NCI-H1930 (cell line): ENCODE measurements at places on chromosomes 4 and X.

DNA sequence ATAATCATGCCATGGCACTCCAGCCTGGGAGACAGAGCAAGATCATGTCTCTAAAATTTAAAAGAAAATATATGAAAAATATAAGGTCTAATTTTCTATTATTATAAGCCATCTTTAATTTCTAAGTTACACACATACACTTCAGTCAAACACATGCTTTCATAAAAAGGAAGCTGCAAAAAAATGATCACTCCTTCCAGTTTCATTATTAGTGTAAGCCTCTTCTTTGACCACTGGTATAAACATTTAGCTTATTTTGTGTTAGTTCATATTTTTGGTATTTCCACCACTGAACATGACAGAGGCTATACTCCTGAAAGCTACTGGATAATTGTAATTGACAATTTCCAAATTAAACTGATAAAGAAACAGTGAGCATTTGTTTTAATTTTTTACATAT lies 163.3 kb upstream of the USP38 start:
- no peak for DNase-seq

DNA sequence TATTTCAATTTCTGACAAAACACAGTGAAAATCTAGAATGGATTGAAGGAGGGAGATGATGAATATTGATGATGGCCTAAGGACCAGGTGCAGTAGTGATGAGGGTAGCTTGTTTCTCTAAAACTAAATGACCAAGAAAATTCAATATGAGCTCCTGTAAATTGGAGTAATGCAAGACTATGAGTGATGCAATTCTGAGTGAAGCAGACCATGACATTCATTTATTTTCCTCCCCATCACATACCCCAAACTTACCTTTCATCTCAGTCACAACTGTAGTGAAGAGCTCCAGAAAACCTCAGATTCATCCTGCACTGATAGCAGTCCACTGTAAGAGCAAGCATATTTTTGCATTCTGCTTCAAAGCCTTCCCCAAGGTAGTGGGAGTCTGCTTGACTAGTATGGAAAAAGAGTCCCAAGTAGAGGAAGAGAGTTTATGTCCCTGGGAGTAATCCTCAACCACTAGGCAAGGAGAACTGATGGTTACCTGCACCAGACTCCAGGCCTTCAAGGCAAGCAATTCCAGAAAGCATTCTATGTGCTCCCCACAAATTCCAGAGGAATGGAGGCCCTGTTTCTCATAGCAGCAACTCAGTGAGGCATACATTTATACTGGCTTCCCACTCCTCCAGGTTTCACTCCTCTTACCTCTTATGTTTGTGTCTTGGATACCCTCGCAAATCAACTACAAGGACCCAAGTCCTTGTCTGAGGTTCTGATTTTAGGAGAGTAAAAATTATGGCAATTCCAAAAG lies 47.2 kb downstream of the CXCL1 start:
- no peak for DNase-seq

DNA sequence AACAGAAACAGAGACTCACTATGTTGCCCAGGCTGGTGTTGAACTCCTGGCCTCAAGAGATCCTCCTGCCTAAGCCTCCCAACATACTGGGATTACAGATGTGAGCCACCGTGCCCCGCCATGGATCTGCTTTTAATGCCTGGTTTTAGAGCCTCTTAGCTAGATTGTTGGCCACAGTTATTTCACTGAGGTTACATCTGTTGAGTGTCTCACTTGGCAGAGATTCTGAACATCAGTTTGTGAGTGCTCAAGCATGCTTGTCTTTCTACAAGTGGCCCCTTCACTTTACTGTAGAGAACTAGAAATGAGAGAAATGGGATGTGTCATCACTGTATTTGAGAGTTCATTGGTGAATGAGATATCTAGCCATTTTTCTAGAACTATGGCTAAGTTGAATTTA lies 218.5 kb downstream of the APBB2 start:
- DNase-seq: no peak

DNA sequence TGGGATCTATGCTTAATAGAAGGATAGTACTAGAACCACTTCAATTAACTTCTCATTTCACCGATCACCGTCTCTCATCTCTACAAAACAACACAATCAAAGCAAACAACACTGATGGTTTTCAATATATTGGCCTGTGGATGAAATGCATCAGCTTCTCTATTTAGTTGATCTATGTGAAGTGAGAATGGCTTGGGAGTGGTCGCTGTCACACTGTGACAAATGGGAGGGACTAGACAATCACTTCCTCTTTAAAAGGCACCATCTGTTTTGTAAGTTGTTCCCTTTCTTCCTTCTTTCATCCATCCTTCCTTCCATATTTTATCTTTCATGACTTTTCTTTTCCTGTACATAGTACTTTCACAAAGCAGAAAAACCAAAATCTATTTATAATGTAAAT lies 23.9 kb upstream of the NWD2 start:
- DNase-seq: no peak

GRCh38 chr4:39574946-39575345 lies 47.7 kb upstream of the UGDH start:
- DNase-seq: no peak
